NCI-H2081 treated with DMSO at 0.1 percent for 48 hours (cell line): ENCODE measurements at places on chromosomes 13 and 19.

- DNase-seq, result no peak
Observed at GRCh38 chr13:98144801-98145350, 2.0 kb downstream of the FARP1 start.

DNA sequence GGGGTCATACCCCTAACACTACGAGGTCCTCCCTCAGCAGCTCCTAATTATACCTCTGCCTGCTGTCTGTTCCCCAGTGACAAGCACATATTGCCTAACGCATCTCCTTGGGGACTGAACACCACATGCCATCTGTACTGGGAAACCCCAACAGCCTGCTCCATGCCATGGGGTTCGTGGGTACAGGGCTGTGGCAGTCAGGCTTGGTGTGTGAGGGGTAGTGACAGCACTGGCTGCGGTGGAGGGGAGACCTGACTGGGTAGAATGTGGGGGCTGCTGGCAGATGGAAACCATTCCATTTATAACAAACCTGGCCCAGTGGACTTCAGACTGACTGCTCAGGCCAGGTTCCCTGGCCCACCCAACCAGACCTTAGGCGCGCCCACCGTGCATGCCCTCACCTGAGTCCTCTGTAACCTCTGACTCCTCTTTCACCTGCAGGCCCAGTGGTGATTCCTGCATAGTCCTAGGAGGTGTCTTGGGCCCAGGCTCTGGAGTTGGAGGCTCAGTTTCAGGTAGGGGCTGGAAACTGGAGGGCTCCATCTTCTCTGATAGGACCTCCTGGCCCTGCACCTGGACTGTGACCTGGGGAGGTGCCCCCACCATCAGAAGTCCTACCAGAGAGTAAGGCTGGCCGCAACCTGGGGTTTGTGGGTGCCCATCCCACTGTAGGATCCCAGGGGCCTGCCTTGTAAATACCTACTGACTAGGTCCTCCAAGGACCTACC, 3.0 kb downstream of the MZF1 start:
- DNase-seq, result no peak

GRCh38 chr13:35957241-35957731, 173.9 kb downstream of the DCLK1 start:
- DNase-seq, result no peak

- DNase-seq, result no peak
Observed at GRCh38 chr13:106815545-106815944, 247.6 kb upstream of the ARGLU1 start.

DNA sequence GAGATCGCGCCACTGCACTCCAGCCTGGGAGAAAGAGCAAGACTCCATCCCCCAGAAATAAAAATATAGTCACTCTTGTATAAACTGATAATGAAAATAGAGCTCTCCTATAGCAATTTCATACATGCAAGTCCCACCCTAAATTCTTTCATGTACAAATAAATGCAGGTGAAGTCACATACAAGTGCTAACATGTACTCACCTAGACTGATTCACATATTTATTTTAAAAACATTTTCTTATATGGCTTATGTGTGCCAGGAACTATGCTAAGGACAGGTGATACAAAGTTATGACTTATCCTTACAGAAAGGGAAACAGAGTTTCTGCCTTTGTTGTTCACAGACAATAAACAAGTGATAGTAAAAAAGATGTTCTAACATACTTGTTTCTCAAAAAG, 32.0 kb downstream of the USP12 start:
- no peak for DNase-seq
